Neural crest cell (in vitro differentiated cells): ENCODE measurements at places on chromosomes 11 and 22.

DNA sequence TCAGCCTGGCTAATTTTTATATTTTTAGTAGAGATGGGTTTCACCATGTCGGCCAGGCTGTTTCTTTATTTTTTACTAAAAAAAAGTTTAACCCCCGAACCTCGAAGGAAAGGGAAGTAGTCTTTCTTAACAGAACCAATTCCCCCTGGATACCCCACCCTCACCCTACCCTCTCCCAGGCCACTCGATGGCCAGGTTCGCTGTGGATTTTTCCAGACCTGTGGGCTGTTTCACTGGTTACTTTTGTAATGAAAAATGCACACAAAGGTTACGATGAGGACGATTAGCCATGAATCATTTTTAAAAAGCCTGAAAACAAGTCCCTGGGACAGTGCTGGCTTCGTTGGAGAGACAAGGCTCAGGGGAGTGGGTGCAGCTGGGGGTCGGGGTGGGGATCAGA, 2.5 kb downstream of the TSPO start:
- no peak for DNase-seq

- no peak for DNase-seq
Measured at GRCh38 chr11:68678031-68678441, 6.3 kb upstream of the GAL start.

DNA sequence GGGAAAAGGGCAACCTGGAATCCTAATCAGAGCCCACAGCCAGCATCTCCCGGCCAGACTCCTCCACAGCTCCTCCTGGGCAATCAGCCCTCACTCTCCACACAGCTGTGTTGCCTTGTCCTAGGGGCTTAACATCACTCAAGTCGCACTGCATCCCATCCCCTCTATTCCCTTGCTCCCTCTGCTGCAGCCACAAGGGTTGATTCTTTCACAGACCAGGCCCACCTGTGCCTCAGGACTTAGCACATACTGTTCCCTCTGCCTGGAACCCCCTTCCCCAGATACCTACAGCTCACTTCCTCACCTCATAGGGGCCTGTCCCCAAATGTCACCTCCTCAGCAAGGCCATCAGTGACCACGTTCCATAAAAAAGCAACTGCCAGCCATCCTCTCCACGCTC, 18.4 kb downstream of the SPATA19 start:
- DNase-seq, result no peak

- DNase-seq, result no peak
Measured at GRCh38 chr22:42357221-42357620, 75.0 kb downstream of the NFAM1 start.

GRCh38 chr11:693887-694562, 997 bp downstream of the DEAF1 start:
- no peak for DNase-seq

DNA sequence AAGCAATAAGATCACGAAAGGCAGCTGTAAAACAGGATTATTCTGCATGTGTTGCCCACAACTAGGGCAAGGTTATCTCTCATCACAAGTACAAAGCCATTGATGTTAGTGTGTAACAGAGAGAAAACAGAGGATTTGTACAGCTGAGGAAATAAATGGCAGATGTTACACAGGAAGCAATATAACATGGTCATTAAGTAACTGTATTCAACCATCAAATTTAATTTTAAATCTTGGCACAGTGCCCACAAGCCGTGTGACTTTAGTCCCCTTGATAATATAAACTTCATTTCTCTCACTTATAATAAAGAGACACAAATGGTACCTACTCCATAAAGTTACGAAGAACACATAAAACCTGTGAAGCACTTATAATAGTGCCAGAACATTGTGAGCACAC, 17.3 kb downstream of the OR51E2 start:
- no peak for DNase-seq

- no peak for DNase-seq
Measured at GRCh38 chr11:80856066-80856465, 1415.2 kb upstream of the TENM4 start.

DNA sequence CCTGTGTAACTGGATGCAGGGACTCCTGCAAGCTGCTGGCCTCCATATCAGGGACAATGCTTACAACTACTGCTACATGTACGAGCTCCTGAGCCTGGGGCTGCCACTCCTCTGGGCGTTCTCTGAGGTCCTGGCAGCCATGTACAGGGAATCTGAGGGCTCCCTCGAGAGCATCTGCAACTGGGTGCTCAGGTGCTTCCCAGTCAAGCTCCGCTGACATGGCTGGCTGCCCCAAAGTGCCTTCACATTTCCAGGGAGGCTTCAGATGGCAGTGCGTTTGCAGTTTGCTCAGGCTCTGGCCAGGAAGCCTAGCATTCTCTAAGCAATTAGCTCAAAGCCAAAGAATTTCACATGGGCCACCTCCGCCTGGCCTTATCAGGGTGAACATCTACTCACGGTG, 117.4 kb upstream of the PARVA start:
- no peak for DNase-seq

- DNase-seq, result no peak
Measured at GRCh38 chr22:49678137-49678841, 149.4 kb downstream of the BRD1 start.

GRCh38 chr11:116171271-116172140, 601.3 kb downstream of the BUD13 start:
- no peak for DNase-seq

- DNase-seq, result no peak
Measured at GRCh38 chr22:50683994-50684371, 11.4 kb downstream of the SHANK3 start.

- peak; percentile 23 for DNase-seq
Measured at GRCh38 chr11:17014833-17015626, 816 bp upstream of the PLEKHA7 start.

DNA sequence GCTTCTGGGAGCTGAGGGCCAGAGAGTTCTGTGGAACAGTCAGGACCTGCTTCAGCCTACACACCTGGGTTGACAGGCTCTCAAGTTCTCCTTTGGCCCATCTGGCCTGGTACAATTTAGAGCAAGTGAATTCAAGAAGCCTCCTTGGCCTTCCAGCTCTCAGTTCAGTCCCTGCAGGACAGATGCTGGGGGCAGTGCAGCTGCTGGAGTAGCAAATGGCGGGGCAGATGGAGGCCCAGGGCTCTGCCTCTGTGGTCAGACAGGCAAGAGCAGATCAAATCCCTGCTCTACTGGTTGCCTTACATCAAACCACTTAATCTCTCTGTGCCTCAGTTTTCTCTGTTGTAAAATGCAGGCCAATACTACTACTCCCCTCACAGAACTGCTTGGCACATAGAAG, 8.7 kb upstream of the KCNK7 start:
- no peak for DNase-seq

- DNase-seq, result peak; percentile 30
Measured at GRCh38 chr11:76810151-76810853, 27.1 kb downstream of the TSKU start.

GRCh38 chr11:65586676-65587075, 8.9 kb downstream of the KCNK7 start:
- DNase-seq, result no peak

- DNase-seq, result no peak
Measured at GRCh38 chr11:128299132-128299726, 288.1 kb downstream of the ETS1 start.

DNA sequence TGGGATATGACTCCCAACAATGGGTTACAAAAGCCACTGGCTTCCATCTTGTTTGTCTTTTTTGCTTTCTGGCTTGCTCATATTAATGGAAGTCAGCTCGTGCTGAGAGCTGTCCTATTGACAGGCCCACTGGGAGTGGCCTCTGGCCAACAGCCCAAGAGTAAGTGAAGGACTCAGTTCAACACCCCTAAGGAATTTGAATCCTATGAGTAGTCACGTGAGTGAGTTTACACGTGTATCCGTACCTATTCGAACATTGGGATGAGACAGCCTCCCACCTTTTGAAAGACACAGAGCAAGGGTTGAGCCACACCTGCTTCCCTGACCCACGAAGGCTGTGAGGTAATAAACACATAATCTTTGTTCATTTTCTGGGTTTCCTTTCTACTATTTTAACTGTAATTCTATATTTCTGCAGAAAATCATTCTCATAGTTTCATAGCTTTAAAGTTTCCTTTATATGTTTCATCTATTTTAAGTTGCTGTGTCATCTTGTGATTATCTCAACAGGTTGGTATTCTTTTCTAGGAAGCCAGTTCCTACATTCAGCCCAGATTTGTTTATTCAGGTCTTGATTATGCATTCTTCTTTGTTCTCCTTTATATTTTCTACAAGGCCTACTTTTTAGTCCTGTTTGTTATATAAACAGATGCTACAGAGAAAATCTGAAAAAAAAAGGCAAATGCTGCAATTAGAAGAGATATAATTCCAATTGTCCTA, 802.3 kb downstream of the CNTN5 start:
- no peak for DNase-seq

- DNase-seq, result no peak
Measured at GRCh38 chr11:45538363-45538762, 127.1 kb downstream of the CHST1 start.

GRCh38 chr11:121467965-121468364, 15.2 kb upstream of the SORL1-AS1 start:
- DNase-seq, result no peak

GRCh38 chr22:33715237-33715985, 204.9 kb downstream of the LARGE1 start:
- DNase-seq, result no peak
